ENCODE measurements at places on chromosomes 13 and 19.

- no peak for DNase-seq
Measured at GRCh38 chr19:37074819-37075362, 3.3 kb upstream of the ZNF420 start.

- no peak for DNase-seq
Measured at GRCh38 chr19:39670998-39671397, 15.3 kb downstream of the LGALS16 start.

DNA sequence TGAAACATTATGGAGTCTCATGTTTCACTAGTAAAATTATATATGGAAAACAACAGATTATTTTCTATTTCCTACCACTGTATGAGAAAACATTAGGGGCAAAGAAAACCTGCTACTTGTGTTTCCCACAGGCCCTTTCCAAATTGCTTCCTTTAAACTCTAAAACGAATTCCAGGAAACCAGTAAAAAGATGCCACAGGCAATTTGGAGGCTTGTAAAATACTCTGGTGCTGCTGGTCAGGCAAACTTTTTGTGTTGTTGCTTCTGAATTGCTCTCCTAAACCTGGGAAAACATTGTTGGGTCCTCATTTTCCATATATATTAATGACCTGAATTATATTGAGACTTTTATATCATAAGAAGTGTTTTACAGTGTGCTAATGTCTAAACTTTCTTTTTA, 141.5 kb downstream of the TDRD3 start:
- DNase-seq = no peak

DNA sequence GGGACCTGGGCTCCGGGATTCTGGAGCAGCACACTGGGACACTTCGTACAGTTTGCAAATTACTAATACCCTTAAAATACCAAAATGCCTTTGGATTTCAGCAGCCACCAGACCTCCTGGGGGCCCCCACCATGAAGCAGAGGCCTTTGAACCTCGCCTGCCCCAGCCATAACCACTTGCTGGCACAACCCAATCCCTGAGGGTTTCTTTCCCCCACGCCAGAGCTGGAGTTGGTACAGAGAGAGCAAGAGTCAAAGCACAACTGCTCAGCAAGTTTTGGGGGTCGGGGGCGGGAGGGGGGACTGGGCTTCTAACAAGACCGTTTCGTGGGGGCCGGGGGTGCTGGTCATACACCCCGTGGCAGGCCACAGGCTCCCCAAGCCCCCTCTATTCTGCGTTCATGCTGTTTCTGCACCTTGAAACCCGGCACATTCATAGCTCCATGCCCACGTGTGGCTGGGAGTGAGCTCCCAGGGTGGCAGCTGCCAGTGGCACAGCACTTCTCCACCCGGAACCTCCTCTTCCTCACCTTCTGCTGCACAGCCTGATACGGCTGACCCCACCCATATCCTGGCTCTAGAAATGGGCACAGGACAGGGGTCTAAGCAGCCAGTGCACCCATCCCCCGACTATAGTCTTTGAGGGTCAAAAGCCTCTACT, 17.1 kb downstream of the PLEKHF1 start:
- DNase-seq = no peak

DNA sequence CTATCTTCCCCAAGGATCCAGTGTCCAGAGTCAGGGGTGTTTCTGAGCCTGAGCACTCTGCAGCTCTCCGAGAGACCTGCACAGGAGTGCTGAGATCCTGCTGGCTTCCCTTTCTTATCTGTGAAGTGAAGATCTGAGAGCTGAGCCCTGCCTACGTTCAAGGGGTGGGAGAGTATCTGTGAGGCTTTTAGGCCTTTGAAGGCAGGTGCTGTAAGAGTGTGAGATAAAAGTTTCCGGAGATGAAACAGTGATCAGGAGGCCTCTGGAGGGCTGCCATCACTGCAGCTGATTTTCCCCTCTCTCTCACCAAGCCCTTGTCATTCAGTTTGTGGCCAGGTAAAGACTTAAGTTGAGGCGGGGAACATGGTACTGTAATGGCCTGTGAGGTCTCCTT, 83.1 kb downstream of the AKAP11 start:
- peak; percentile 48 for DNase-seq

DNA sequence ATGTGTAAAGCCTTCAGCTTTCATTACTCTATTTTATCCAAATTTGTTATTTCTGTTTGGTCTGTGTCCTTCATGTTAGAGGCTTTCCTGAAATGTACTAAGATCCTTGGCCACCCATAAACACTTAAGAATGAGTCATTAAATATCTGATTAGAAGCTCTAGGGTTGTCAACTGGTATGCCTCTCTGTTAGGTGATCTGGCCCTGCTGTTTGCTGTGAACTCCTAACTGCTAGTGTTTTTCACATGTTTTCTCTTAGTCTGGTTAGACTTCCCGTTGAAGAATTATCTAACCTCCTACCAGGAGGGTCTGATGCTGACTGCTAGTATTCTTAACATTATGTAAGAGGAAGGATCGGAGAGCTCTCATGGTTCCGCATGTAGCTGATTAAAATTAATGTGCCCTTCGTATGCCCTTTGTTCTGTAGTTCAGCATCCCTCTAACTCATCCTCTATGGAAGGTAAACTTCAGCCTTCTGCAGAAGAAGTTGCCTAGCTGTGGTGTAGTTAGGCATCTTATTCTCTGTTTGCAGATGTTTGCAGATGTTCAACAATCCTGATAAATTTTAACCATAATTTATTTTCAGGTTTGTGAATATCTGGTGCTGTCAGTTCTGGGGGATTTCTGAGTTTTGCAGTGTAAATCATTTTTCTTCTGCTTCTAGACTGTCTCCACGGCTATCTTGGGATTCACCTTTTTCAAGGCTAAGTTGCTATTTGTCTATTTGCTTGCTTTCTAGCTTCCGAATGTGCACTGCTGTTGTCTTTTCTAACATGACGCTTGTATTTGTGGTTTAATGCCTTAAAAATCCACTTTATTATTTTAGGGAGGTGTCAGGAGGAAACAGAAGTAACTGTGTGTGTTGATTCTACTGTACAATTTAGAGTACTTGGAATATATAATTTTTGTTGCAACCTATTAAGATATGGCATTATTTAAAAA, 207.2 kb upstream of the SPRY2 start:
- DNase-seq = no peak

DNA sequence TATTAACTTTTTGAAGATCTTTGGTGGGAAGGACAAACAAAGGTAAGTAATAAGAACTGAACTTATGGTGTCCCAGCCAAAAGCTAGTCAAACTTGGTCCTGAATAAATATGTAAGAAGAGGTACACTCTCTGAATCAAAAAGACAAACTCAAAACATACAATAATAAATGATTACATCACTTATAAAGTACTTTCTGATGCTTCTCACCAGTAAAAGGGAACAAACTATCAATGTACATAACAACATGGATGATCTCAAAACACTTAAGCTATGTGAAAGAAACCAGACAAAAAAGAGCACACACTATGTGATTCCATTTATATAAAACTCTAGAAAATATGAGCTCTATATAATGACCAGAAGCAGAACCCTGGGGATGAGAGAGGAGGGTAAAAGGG, 138.3 kb downstream of the VWA8 start:
- DNase-seq = no peak

DNA sequence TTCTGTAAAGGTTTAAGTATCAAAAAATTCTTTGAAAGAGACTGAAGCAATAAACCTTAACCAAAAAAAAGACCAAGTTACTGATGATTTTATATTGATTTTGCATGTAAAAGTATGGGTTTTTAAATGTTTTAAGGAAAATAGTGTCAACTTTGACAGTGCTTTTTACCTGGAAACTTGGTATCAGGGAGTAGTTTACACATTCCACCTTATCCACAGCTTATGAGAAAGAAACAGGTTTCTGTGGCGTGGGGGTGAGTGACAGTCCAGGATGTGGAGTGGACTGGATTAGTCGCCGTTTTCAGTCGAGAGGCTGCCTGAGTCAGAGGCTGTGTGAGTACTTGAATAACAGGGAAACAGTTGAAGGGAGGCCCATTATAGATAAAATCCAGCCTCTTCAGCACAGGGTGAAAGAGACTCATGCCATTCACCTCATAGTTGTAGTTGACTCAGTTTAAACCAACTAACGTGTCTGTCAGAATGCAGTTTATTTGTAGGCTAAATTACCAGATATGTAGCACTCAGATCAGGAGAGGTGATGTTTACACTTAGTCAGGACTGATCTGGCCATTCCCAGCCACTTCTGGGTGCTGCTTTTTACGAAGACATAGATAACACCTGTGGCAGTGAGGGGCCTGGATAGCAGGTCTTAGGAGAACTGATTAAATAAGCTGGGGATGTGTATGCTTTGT, 595 bp upstream of the GPR183 start:
- DNase-seq = peak; percentile 56

- DNase-seq = no peak
Measured at GRCh38 chr13:110232142-110232541, 74.8 kb downstream of the COL4A1 start.

GRCh38 chr19:31354316-31354715, 5.1 kb upstream of the TSHZ3 start:
- no peak for DNase-seq

GRCh38 chr13:43284162-43284561, 260.8 kb downstream of the DNAJC15 start:
- no peak for DNase-seq

- no peak for DNase-seq
Measured at GRCh38 chr19:29120466-29120865, 92.5 kb downstream of the UQCRFS1 start.

GRCh38 chr13:113581871-113582270, 2.7 kb upstream of the TFDP1 start:
- no peak for DNase-seq

- DNase-seq = peak; percentile 3
Measured at GRCh38 chr13:109840201-109840892, 54.0 kb upstream of the IRS2 start.

DNA sequence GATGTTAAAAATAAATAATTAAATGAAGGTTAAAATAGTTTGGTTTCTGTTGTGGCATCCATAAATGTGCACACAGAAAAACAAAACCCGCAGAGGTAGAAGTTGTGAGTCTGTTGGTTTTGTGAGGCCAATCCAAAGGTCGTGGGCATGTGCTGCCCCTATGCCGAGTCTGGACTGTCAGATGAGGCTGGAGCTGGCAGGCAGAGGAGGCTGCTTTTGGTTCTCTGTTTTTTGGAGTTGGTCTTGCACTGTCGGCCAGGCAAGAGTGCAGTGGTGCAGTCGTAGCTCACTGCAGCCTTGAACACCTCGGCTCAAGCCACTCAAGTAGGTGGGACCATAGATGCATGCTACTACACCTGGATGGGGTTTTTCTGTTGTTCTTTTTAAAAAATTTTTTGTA, 43.7 kb downstream of the TSSK6 start:
- no peak for DNase-seq

GRCh38 chr13:114118086-114118485, 14.3 kb downstream of the RASA3 start:
- no peak for DNase-seq

DNA sequence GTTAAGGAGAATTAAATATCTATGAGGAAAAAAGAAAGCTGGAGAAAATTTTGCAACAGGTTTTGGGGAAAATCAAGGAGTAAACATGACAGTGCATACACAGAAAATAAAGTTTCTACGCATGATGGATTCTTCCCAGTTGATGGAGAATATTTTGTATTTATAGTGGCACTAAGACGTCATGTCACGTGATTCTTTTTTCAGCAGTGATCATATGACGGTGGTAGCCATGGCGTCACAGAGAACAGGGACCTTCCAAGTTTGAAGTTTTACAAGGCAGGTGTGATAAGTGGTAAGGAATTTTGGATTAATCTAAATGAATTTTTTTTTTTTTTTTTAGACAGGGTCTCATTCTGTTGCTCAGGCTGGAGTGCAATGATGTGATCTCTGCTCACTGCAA, 8.5 kb downstream of the MBD3L1 start:
- no peak for DNase-seq

Data from stimulated activated CD4-positive, alpha-beta T cell treated with anti-CD3 and anti-CD28 coated beads, Interleukin-4, amount 100 ng/mL, for 4 hours (primary cell).